Heart right ventricle (tissue), 16 donors: ENCODE measurements at places on chromosomes 4 and X.

DNA sequence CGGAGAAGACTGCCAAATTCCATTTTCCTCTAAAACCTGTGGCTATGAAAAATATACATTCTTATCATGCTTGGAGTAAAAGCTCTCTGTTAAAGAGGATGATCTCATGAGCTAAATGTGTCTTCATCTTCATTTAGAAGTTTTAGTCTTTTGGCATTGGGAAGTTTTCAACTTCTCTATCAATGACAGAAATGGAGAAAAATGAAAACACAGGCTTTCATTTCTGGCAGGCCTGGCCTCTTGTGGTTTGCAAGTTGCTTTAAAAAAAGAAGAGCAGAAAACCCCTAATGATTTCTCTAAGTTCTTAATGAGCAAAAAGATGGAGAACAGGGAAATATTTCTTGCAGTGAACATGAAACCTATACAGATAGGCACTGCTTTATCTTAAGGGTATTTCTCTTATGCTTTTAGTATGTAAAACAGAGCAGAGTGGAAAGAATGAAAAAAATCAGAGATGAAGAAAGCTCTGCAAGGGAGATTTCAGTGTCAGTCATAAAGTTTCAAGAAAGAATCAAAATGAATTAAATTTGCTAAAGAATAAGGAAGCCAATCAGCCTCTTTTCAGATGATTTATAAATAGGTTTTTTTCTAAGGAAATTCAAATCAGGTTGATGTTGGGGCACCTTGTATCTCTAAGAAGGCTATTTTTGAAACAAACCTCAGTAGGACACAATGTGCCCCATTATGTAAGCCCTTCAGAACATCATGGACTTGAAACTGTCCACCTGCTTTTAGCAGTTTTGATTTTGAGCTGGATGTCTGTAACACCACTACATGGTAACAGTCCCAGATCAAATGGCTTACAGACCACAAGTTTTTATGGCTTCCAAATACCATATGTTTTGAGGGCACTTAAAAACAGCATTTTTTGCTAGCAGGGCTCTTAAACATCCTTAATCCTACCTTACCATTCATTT, 225.0 kb downstream of the GRIA3 start:
- no peak for DNase-seq

DNA sequence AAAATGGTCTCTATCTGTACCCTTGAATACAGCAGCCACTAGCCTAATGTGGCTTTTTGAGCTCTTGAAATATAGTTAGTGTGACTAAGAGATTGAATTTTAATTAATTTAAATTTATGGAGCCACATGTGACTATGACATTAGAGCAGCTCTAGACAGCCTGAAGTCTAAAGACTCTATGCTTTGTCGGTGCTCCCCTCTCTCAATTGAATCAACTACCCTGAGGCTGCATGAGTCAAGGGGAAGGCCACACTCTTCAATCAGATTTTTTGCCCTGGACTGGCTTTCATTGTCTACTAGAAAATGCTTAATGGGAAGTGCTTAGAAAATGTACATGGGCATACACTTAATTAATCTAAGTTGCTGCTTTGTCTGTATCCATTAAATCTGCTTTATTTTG, 11.7 kb downstream of the TLR7 start:
- no peak for DNase-seq

DNA sequence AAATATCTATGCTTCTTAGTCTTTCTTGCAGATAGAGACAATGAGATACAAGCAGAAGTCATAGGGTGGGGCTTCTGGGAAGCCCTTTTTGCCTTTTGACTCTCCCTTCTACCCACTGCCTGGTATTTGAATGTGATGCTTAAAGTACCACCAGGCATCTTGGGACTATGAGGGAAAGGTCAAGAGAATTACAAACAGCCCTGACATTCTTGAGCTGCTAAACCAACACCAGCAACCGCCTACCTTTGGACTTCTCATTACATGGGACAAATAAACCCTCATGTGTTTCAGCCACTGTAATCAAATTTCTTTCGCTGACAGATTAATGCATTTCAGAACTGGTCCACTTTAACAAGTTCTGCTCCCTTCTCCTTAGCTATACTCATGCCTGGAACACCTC, 112.8 kb downstream of the LUZP4 start:
- DNase-seq: no peak

DNA sequence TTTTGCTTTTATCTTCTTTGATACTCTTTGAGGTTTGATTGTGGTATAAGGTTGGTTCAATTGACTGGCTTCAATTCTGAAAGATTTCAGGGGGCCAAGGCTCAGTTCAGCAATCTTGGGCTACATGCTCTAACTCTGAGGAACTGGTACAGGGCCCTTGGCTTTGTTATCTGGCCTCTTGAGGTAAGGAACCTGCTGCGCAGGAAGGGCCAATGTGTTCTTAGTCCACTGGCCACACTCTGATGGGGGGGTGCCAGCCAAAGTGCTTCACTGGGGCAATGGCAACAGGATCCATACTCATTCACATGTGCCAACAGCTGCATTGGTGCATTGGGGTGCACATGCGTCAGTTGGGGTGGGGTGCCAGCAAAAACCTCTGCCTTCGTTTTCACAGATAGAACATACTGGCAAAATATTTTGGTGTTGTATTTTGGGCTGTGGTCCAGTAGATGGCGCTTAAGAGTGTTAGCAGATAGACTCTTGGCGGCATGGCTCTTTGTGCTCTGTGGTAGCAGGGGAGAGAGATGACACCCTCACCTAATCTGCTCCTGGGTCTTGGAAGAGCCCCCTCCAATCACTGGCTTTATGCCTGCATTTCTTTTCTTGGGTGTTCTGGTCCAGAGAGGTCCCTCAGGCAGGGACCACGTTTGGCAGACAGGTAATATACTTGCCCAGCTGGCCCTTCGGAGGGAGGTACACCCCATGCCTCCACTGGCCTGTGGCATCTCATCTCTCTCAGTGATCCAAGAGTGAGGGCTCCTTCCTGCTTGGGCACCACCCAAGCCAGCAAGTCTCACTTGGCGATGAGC, 42.9 kb downstream of the NDST3 start:
- DNase-seq: no peak

- no peak for DNase-seq
These were observed 14.0 kb downstream of the RAP1GDS1 start for GRCh38 chr4:98275145-98275544.

DNA sequence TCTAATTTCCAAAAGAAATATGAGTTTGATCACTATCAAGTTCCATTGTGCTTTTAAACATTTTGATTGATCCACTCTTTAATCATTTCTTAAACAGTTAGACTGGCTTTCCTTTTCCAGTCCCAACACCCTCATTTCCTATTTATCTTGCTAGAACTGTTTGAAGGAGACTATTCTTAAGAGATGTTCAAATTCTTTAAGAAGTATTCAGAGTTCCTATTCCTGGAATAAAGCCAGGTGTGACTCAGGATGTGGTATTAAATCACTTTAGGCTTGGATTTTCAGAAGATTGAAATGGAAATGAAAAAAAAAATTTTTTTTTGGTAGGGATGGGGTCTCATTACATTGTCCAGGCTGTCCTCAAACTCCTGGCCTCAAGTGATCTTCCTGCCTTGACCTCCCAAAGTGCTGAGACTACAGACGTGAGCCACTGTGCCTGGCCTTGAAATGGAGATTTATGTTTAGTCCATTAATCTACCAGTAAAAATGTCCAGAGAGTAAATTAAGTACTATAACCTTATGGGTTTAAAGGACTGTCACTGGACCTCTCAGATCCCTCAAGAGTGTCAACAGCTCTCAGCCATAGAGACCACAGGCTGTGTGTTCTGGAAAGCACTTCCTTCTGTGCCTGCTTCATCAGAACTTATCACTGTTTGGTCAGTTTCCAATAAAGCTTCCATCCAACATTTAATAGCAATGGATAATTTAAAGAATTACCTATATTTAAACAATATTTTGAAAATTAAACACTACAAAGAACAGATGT, 90.7 kb downstream of the CDS1 start:
- no peak for DNase-seq

- no peak for DNase-seq
These were observed 60.9 kb downstream of the SLC7A11 start for GRCh38 chr4:138181287-138181686.

DNA sequence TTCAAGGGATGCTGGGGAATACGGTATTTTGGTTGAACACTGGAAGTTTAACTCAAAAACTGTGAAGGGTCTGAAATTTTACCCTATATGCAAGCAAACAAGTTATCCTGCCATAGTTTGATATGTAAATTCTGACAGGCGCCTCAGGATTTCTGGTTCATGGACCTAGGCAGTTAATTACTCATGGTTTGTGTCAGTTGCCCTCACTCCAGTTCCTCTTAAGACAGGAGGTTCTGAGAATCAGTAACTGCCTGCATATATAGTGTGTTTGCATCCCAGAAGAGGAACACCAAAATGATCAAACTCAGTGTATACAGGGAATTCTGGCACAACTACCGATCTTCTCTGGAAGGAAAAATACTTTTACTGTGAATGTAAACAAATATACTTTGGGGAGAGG, 360.4 kb upstream of the NWD2 start:
- no peak for DNase-seq

- no peak for DNase-seq
These were observed 160.4 kb downstream of the CPEB2 start for GRCh38 chr4:15162465-15163283.
